ENCODE measurements at places on chromosomes 2 and 18.

DNA sequence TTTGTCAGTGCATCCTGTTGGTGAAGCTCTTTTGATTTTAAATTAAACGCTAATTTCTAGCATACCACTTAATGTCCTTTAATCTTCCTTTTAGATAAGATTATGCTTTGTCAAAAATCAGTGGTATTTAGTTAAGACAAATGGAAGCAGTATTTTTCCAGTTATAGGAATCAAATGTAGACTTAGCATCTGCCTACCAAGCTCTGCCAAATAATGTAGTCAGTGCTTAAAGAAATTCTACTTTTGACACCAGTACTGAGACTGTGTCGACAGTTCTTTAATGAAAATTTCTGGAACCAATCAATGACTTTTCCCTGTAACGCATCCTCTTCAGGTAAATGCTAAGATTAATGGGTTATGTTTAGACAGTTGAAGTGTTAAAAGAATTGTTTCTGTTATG is 803.3 kb upstream of the FAM98A start:
- no peak for DNase-seq

GRCh38 chr2:10045561-10046355 is 2.4 kb downstream of the KLF11 start:
- no peak for DNase-seq

GRCh38 chr18:35949903-35950627 is 22.4 kb upstream of the RMP24 start:
- peak; percentile 52 for DNase-seq

DNA sequence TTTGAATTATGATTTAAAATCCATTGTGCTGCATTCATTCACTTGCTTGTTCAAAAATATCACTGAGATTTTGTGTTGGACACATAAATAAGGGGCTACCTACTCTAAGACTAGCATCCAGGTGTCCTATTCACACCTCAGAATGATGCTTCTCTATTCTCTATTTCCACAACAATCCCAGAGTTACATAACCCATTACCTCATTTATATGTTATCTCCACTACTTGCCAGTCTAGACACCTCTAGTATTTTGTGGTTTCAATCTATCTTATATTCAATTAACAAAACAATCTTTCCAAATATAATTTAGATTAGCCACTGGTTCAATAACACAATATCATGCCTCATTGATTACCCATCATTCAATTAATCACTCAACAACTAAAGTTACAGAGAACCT is 409.8 kb downstream of the NCKAP5 start:
- DNase-seq, result no peak

DNA sequence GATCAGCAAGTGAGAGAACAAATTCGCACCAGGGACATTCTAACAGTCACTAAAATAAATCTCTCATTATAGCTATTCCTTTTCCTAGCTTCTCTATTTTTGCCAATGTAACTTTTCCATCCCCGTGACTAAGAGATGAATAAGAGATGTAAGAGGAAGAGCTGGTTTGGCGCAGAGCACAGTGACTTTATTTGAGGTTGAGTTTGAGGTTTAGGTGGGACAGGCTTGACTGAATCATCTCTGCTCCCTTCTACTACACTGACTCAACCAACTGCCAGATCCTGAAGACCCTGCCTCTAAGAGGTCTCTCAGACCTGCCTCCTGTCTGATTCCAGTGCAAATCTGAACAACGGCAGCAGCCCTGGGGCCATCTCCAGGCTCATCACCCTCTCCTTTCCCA is 28.0 kb downstream of the RFX8 start:
- DNase-seq, result peak; percentile 90

All from Daoy (cell line).